ENCODE measurements at places on chromosomes 2 and 18.

GRCh38 chr2:119550856-119551255, 6.6 kb downstream of the CFAP221 start:
- no peak for DNase-seq

DNA sequence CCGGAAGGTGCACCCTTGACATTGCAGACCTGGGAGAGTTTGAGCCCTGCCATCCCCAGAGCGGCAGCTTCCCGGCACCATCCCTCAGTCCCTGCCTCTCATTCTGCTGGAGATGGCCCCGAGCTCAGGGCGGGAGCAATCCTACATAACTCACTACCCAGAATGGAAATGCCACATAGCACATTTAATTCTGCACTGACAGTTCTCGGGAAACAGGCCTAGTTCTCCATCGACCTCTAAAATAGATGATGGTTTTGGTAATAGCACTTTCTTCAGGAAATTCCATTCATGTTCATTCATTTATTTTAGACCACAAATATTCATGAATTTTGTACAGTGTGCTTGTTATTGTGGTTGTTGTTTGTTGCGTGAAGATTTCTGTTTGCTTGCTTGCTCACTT, 92.9 kb upstream of the SLC14A2 start:
- DNase-seq: no peak

DNA sequence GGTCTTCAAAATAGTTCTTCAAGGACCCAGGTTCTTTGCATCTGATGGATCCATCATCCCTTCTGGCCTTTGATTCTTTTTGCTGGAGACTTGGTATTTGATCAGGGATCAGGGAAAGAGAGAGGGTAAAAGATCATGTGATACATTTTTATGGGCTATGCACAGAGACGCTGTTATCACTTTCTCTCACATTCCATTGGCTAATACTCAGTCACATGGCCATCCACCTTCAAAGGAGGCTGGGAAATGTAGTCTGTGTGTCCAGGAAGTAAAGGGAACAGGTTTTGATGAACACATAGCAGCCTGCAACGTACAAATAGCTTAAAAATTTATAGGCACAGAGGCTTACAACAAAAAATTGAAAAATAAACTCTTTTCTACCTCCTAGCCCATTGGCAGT, 629.6 kb upstream of the FANCL start:
- DNase-seq: no peak

- no peak for DNase-seq
Measured at GRCh38 chr2:224576088-224576715, 9.0 kb downstream of the CUL3 start.

- DNase-seq: no peak
Measured at GRCh38 chr18:43170586-43170985, 55.1 kb upstream of the RIT2 start.

DNA sequence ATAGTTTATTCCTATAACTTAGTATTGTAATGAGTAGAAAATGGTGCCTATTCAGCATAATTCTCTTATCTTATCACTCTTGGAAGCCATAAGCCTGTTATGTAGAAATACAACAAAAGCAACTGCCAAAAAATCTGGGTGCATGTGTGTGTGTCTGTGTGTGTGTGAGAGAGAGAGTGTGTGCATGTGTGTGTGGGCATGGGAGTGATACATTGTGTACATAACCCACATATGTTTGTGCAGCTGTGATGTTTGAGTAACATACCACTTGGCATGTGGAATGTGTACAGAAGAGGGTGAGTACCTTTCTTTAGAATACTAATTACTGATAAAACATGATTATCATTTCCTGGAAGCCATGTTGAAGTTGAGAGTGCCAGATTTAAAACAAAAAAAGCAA, 642.3 kb upstream of the SYT4 start:
- no peak for DNase-seq

DNA sequence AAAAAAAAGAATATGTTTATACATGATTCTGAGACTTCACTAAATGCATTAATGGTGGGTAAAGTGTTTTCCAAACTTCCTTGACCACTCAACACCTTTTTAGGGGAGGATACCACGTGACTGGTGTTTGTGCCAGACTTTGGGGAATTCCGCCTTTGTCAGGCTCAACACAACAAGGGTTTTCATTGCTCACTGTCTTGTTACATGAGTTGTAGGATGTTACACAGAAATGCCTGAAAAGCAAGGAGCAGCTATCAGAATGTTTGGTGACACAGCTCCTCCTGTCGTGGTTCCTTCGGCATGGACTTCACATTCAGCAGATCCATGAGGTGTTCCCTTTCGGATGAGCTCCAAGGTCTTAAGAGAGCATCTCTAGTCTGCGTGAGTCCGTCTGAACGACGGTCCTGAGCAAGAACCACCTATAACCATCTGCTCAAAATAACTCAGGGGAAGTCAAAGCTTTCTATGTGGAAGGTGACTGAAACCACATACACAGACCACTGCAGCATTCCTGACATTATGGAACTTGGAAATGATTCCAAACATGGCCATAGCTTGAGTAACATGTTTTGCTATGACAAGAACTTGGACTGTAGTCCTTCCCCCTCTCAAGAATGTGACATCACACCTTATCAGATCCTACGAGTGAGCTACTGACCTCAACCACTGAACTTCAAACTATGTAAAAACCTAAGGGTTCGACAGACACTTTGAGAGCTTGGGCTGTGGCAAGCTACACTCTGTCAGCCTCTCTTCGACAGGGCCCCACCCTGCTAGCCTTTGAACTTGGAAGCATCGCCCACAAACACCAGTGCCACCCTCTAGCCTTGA, 57.5 kb downstream of the MCFD2 start:
- DNase-seq: no peak

- no peak for DNase-seq
Measured at GRCh38 chr2:163640542-163641193, 95.1 kb downstream of the FIGN start.

DNA sequence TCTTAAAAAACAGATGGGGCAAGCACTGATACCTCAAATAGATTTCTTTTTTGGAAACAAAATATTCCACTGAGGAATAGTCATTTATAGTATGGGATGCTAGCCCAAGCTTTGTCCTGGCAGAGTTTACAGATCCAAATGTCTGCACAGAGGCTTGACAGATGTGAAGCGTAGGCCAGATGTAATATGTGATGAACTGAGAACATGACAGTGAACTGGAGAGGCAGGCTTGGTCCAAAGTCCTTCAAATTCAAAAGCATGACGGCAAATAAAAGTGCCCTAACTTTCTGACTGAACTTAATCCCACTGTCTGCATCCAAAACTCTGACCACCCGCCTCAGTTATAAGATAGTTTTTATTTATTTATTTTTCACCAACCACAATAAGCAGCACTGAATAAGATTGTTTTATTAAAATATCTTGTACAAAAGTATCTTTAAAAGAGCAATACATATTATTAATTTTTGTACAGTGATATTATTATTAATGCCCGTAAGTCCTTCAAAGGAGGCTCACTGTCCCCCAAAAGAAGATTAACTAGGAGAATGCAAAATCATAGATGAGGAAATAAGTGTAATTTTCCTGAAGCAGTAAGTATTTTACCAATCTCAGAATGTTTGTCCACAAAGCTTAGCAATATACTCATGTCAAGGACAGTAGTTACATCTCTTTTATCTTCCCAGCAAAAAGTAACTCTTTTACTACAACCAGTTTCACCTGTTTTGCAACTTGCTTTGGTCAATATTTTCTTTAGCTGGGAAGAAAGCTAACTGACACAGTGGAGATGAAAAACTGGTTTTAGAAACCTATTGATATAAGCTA, 10.7 kb upstream of the SPOPL start:
- DNase-seq: no peak

All from amygdala (tissue), 56 donors.